CD4-positive, alpha-beta T cell treated with Interleukin-17A for 1 hour (primary cell): ENCODE measurements at places on chromosomes 1 and 21.

GRCh38 chr1:34790985-34791384 lies 1.8 kb upstream of the GJA4 start:
- DNase-seq: no peak

- DNase-seq: no peak
Observed at GRCh38 chr1:26218906-26219494, 15.0 kb upstream of the CEP85 start.

GRCh38 chr1:9235096-9235459 lies 504 bp downstream of the H6PD start:
- DNase-seq: no peak

DNA sequence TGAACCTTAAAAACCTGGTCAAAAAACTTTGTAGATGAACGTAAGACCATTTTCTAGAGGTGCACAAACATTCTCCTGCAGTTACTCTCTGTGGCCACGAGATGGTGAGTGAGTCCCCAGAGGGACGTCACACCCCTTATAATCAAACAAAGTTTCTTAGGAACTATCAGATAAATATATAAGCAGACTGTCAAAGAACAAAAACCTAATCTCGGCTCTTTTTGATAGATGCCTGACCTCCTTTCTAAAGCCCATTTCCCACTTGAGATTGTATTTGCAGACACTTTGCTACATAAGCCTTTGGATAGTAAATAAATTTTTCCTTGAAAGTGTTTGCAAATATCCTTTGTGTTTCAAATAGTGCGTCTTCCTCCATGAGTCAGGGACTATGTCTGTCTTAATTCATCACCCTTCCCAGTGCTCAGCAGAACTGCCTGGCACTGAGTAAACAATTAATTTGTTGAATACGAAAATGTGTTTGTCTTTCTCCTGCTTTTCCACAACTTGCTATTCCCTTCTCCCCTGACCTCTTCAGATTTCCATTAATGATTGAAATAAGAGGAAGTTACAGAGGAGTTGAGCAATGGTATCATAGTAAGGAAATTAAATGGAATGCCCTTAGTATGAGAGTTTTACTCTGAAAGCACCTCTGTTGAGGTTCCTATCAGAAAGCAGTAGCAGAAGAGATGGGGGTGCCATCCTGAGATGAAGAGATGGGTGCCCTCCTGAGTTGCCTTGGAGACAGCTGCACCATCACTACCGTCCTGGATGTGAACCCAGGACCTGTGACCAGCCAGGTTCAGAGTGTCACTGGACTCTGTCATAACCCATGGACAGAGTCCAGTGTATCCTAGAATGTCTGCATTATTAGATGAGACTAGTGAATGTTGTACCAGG lies 57.8 kb upstream of the RAVER2 start:
- peak; percentile 46 for DNase-seq

- no peak for DNase-seq
Observed at GRCh38 chr1:212858461-212859265, 588 bp downstream of the FLVCR1 start.
